ENCODE measurements at places on chromosomes 12 and 14.

- no peak for DNase-seq
Observed at GRCh38 chr12:110669193-110669502, 19.8 kb downstream of the HVCN1 start.

- DNase-seq = no peak
Observed at GRCh38 chr14:88188745-88189416, 134.2 kb downstream of the KCNK10 start.

DNA sequence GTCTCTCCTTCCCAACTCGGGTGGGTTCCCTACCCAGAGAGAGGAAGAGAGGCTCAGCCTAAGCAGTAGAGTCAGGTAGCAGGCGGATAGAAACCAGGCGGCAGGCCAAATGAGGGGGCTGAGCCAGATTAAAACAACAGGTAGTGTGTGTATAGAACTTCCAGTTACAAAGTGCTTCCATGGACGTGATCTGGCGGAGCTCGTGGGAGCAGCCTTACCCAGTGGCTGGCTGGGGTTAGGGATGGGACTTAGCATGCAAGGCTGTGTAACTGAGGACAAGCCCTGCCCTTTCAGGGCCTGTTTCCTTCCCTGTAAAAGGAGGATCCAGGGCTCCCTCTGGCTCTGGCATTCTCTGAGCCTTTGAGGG lies 8.3 kb downstream of the KRT80 start:
- DNase-seq = no peak

DNA sequence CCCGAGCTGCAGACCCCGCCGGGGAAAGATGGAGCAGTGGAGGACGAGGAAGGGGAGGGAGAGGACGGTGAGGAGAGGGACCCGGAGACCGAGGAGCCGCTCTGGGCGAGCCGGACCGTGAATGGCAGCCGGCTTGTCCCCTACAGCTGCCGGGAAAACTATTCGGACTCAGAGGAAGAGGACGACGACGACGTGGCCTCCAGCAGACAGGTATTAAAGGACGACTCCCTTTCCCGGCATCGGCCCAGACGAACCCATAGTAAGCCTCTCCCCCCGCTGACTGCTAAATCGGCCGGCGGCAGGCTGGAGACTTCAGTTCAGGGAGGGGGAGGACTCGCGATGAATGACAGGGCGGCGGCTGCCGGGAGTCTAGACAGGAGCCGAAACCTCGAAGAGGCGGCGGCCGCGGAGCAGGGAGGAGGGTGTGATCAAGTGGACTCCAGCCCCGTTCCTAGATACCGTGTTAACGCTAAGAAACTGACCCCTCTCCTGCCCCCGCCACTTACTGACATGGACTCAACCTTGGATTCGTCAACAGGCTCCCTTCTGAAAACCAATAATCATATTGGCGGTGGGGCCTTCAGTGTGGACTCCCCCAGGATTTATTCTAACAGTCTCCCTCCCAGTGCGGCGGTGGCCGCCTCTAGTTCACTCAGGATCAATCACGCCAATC lies 962 bp downstream of the LEMD3 start:
- DNase-seq = peak; percentile 57

- no peak for DNase-seq
Observed at GRCh38 chr12:122609732-122610131, 82.7 kb downstream of the KNTC1 start.

- DNase-seq = no peak
Observed at GRCh38 chr14:57823015-57823660, 42.8 kb downstream of the SLC35F4 start.

- DNase-seq = no peak
Observed at GRCh38 chr12:88638388-88638787, 58.1 kb upstream of the KITLG start.

DNA sequence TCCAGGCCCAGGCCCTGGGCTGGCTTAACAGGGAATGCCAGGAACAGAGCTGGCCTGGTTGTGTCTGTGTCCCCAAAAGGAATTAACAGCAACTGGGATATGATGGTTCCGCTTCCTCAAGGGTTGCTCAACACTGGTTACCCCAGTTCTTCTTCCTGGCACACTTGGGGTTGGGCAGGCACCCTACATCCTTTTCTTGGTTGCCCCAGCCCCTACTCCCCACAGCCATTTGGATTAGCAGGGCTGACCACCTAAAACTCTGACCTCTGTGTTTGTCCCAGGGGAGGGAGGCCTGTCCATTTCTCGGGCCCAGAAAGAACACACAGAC lies 30.8 kb downstream of the NCKAP5L start:
- DNase-seq = no peak

GRCh38 chr14:51094901-51095853 lies at the start of gene TRIM9:
TSS of gene TRIM9 (minus strand) at chr14:51095105. CDS start at chr14:51094939, 166 bp downstream.
- DNase-seq = peak; percentile 89

GRCh38 chr12:107929436-107929835 lies 154.9 kb downstream of the ASCL4 start:
- no peak for DNase-seq

DNA sequence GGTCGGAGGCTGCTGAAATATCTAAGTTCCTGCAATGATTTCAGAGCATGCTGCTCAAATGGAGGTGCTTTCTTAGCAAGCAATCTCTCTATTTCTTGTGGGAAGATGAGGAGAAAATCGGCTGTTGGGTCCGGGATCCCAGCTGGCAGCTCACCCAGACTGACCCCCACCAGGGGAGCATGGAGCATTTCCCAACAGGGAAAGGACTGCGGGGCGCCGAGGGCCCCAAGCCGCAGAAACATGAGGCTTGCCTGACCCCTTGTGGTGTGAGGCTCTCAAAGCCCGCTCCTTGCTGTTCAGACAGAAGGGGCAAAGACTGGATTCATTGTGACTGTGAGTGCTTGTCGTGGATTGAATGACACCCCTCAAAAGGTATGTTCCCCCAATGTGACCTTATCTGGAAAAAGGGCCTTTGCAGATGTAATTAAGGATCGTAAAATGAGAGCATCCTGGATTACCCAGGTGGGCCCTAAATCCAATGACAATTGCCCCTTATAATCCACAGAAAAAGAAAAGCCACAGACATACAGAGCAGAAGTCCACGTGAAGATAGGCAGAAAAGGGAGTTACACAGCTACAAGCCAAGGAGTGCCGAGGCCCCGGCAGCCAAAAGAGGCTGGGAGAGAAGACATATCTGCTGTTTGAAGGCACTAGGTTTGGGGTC lies 116.3 kb upstream of the VASH1 start:
- DNase-seq = no peak

DNA sequence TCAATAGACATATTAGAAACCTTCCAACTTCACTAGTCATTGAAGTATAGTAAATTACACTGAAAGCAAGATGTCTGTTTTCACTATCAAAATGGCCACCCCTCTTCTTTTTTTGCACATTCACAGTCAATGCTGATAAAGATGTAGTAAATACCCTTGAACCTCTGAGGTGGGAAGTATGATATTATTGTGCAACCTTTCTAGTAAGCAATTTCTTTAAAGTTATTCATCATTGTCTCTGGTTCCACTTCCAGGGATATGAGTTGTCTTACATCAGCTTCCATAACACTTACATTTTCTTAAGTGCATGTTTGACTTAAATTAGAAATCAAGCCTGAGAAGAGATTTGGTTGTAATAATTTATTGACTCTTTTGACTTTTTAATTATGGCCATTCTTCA lies 453.9 kb upstream of the MGAT4C start:
- DNase-seq = no peak

DNA sequence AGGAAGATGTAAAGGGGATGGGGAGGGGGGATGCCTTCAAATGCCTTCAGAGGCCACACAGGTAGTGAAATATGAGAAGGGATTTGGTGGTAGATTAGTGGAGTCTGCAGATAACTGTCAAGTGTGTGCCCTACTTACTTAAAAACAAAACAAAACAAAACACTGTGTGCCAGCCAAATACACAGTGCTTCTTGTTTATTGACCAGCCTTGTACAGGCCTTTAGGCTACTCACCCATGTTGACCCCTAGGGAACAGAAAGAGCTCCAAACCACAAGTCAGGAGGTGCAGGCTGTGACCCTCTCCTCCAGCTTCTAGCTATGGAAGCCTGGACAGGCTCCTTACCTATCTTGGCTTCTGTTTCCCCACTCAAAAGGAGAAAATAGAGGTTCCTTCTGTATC lies 562.0 kb downstream of the ETNK1 start:
- no peak for DNase-seq
